Type B pancreatic cell (in vitro differentiated cells): ENCODE measurements at places on chromosomes 11 and 22.

GRCh38 chr22:19984851-19985811, 31.5 kb downstream of the ARVCF start:
- no peak for DNase-seq

GRCh38 chr22:50548921-50549790, 3.5 kb downstream of the KLHDC7B start:
- no peak for DNase-seq

DNA sequence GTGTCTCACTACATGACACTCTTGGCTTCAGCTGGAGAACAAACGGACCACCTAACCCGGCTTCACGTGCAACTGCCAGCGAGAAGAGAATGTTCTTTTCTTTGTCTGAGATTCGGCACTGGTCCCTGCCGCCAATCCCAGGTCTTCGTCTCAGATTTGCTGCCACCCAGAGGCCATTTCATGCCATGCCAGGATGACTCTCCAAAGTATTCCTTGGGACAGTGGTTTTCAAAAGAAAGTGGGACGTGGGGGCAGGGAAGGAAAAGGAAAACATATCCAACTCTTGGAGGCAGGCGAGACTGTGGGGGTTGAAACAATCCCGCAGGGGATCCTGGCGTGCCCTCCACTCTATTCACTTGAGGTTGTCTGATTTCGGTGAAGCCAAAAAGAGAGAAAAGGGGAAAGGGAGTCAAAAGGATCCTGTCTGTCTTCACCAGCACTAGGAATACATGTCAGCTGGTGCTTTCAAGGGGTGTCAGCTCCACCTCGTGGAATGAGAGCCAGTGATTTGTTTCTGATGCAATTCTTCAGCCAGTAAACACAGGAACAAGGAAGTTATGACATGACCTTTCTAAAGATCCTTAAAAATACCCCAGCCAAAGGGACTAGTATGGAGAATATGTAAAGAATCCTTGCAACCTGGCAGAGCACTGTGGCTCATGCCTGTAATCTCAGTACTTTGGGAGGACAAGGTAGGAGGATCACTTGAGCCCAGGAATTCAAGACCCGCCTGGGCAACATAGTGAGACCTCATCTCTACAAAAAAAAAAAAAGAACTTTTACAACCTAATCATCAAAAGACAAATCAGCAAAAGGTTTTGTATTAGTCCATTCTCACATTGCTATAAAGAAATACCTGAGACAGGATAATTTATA, 41.0 kb upstream of the APLNR start:
- no peak for DNase-seq

GRCh38 chr11:129372609-129373488, 2.8 kb upstream of the BARX2 start:
- no peak for DNase-seq

DNA sequence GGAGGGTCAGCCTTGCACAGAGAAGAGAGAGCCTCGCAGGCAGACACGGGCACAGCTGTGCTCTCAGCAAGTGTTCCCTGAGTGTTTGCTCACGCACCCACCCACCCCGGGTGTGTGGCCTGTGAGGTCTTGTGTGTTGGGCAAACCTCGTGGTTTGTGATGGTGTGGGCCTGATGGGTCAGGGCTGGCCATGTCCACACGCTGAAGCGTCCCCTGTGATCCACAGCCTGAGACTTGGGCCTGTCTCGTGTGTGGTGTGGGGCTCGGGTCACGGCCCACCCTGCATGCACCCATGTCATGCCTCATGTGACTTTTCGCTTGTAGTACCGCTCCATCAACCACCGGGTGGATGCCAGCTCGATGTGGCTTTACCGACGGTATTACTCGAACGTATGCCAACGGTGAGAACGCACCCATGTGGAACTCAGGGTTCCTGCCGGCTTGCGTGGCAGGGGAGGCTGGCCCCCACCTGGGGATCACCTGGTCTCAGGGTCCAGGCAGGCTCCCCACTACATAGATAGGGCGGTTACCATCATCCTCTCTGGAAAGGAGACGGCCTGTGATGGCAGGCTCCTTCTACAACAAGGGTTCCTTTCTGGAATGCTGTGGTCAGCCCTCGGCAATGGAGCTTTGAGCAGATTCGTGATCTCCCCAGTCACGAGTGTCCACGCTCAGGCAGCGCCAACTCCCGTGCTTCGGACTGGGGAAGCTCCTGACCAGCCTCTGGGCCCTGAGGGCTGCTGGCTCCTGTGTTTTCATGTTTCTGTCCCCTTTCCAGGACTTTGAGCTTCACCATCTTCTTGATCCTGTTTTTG, 5.9 kb downstream of the TPCN2 start:
- no peak for DNase-seq

DNA sequence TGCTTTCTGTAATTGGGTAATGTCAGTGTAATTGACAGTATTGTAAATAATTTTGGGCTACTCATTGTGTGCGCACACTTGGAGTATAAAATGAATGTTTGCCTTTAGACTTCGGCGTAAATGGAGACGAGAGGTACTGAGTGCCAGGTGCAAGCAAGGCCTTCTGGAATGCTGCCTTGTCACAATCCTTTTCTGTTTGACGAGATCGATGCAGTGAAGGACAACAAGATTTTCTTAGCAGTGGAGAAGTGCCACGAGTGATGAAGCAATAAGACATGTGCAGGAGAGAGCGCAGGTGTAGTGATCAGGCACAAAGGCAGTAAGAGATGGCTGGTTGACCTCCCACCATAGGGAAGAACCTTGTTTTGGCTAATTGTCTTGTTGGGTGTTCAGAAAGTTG, 67.5 kb downstream of the DDX10 start:
- no peak for DNase-seq

GRCh38 chr22:19976671-19977070, 35.1 kb upstream of the TXNRD2 start:
- DNase-seq = no peak

GRCh38 chr22:49269928-49270327, 557.7 kb downstream of the BRD1 start:
- DNase-seq = peak; percentile 49

DNA sequence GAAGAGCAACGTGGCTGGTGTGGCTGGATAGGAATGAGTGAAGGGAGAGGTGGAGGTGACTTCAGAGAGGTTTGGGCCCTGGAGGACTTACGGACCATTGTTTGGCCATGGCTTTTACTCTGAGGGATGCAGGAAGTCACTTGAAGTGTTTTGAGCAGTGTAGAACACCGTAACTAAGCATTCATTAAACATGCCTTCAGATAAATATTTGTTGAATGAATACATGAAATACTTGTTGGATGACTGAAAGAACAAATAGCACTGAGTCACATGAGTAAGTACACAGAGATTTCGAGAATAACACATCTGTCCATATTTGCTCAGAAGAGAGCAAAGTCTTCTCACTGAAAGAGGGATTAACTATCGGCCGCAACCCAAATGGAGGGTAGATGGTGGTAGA, 182.7 kb upstream of the SNX19 start:
- no peak for DNase-seq

DNA sequence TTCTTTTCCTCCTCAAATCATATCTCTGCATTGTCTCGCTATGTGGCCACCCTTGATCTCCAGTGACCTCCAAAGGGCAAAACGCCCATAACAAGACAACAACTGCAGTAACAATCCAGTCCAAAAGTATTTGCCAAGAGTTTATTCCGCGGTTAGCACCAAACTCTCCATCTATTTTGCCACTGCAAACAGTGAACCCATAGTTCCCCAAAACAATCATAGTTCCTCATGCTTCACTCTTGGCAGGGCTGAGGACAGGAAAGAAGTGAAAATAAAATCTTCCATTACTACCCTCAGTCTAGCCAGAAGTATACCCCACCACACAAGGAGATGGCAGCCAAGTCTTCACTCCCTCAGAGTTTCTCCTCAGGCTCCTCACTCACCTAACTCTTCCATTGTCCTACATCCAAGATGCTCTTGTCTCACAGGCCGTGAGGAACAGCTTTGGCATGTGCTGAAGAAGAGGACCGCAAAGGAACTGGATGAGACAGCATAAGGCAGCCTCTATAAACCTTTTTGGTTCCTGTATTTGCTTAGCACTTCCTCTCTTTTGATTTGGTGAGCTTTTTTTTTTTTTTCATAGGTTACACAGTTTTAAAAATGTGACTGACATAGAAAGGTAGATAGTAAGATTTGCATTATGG, at the start of gene LPXN:
Gene LPXN (minus strand): TSS at position 480 of the 644 bp plus-strand sequence. CDS start 84 bp downstream, at position 396.
- no peak for DNase-seq

GRCh38 chr11:13667795-13668101, 720 bp upstream of the FAR1 start:
- DNase-seq = no peak

GRCh38 chr22:46515208-46516111, 22.0 kb downstream of the CELSR1 start:
- DNase-seq = no peak

DNA sequence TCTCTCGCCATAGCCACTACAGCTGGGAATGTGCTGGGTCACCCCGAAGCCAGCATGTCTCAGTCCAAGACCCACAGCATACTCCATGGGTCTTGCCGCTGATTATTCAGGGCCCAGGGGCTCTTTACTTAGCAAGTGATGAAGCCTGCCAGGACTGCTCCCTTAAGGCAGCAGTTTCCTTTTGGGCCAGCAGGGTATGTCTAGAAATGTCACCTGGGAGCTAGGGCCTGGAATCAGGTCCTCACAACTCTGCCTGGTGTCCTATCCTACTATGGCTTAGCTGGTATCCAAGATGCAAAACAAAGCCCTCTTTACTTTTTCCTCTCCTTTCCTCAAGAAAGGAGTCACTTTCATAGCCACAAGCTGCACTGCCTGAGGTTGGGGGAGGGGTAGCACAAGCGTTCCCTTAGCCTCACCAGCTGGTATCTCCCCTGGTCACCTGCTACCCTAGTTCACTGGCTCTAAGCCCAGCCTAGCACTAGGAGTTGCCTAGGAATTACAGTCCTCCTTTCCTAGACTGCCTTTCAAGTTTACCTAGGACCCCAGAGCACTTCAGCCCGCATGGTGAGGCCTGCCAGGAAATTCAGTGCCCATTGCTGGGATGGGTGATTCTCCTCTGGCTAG, 22.6 kb upstream of the NCR3LG1 start:
- DNase-seq = no peak

DNA sequence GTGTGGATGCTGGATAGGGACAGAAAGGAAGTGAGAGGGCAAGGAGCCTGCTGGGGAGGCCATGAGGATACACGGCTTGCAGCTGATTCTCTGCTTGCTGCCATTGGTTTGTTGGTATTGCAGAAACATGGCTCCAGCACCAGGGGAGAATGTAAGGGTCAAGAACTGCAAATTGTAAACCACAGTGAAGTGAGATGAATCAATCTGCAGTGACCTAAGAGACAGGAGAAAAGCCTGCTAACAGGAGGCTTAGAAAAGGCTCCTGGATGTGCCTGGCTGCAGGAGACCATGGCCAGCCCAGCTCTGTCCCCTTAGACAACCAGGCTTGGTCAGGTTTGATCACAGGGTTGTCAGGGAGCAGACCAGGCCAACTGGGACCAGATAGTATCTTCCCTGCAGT, 233.7 kb upstream of the CADM1 start:
- DNase-seq = no peak

GRCh38 chr11:128888034-128888985, 2.8 kb upstream of the KCNJ5 start:
- DNase-seq = no peak

- DNase-seq = no peak
These were observed 215.4 kb downstream of the METTL15 start for GRCh38 chr11:28323621-28324020.
